ENCODE measurements at places on chromosomes 13 and 19. TPM values are rescaled to one million over a fixed set of nuclear protein-coding genes. Genes with fewer than 3 reads are reported as not detected.

Gene APOC1
- total RNA-seq: not detected

Gene ZNF749
- total RNA-seq: 19.6 TPM

Gene ALG5
- 32.0 TPM for total RNA-seq

Gene ZSWIM9
- 10.3 TPM for total RNA-seq

Gene SYNE4
- 1.8 TPM for total RNA-seq

Gene LILRB2
- not detected for total RNA-seq

Gene BST2
- 222 TPM for total RNA-seq

Gene S1PR2
- 3.8 TPM for total RNA-seq

Gene ZNF808
- total RNA-seq: 50.0 TPM

Gene CPAMD8
- 0.11 TPM for total RNA-seq

Gene RAB3A
- 5.6 TPM for total RNA-seq

Gene TMPRSS9
- not detected for total RNA-seq

Gene CDC16
- total RNA-seq: 71.4 TPM

Gene ARHGAP45
- 445 TPM for total RNA-seq

Gene ZNF773
- 8.4 TPM for total RNA-seq

Gene HSH2D
- total RNA-seq: 84.3 TPM

Gene FGF22
- not detected for total RNA-seq

Gene ONECUT3
- not detected for total RNA-seq

Gene FCER2
- 0.29 TPM for total RNA-seq

Gene TRAPPC6A
- total RNA-seq: 54.0 TPM

Gene ADM5
- total RNA-seq: 4.5 TPM

Gene TMEM221
- total RNA-seq: not detected

Gene GARRE1
- total RNA-seq: 6.3 TPM

Gene PNMA8B
- total RNA-seq: not detected

Gene CYP4F8
- not detected for total RNA-seq

Gene IQCN
- 3.7 TPM for total RNA-seq

Gene KLK13
- not detected for total RNA-seq

Gene GJB2
- 0.26 TPM for total RNA-seq

Gene ZSCAN5A
- total RNA-seq: 8.2 TPM

Gene MEGF8
- total RNA-seq: 5.0 TPM

Gene KLK4
- not detected for total RNA-seq

Gene PDX1
- total RNA-seq: not detected

Gene ATP1A3
- 3.3 TPM for total RNA-seq

Gene AP2S1
- 154 TPM for total RNA-seq

Data from activated CD8-positive, alpha-beta T cell treated with anti-CD3 and anti-CD28 coated beads, Interleukin-2, amount 10 ng/mL, durations not matched to agents 7 days and 5 days (primary cell).